ENCODE measurements at places on chromosomes 11 and 22.
A peak's percentile ranks its signal among the peaks of the same experiment; 100 is the strongest.

DNA sequence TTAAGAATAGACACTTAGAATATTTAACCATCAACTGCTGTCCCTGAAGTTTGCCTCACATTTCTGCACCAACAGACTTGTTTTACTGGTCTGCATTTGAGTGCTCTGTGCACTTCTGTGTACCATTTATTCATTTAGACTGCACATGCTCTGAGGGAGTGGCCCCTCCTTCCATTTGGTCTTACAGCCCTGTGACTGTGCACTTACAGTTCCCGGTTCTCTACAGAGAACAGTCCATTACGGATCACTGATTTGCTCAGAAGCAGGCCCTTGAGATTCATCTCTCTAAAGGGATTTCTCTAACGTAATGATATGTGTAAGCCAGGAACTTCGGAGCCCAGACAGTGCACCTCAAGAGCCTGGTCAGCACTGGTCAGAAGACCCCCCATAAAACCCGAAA, 247.3 kb upstream of the BLID start:
- DNase-seq = no peak

DNA sequence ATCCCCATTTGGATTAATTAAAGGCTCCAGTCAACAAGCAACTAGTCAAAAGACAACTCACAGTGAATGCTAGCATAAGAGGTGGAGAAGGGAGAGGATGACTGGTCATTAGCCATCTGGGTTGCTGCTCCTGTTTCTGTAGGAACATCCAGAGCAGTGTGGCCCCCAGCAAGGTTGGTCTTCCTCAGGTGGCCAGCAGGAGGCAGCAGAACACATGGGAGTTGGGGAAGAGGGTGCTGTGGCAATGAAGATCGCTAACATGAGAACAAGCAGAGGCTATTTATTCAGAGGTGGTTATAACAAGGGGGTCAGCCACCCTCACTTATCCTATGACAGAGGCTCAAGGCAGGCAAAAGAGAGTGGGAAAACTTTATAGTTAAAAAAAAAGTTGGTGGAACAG, 21.3 kb downstream of the IZUMO1R start:
- peak; percentile 8 for DNase-seq

GRCh38 chr11:2717561-2718325, 17.9 kb upstream of the KCNQ1OT1 start:
- no peak for DNase-seq

DNA sequence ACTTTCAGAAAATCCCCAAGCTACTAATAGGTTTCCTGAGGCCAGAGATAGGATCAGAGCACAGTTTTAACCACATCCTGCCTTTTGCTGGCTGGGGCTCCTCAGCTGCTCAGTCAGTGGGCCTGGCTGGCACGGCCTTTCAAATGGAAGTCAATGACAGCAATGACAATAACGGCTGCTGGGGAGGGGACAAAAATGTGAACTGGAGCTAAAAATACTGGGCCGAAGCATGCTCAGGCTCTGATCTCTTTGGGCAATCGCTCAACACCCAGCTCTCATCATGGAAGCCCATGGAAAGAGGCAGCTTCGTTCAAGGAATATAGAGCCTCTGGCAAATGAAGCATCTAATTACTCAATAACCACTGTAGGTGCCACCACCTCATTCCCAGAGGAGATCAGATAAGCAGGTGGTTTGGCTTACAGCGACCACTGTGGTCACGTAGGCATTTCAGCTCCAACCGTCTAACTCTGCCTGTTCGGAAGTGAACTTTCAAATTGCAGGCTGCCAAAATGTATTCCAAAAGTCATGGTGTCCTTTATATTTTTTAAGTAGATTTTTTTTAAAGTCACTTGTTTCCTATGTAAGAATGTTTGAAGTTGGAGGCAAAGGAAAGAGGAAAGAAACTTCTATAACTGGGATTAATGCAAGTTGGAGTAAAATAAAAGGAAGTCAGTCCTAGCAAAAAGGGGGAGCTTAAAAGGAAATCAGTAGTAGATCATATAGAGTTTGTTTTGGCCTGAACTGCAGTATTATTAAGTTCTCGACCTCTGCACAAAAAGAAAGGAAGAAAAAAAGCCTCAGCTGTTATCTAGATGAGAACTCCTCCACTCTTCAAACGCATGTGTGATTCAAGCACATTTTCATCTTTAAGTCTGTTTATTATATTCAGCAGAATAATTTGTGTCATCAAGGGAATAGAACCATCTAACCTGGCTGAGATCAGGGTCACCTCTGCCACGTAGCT, 14.1 kb downstream of the WT1 start:
- DNase-seq = no peak

DNA sequence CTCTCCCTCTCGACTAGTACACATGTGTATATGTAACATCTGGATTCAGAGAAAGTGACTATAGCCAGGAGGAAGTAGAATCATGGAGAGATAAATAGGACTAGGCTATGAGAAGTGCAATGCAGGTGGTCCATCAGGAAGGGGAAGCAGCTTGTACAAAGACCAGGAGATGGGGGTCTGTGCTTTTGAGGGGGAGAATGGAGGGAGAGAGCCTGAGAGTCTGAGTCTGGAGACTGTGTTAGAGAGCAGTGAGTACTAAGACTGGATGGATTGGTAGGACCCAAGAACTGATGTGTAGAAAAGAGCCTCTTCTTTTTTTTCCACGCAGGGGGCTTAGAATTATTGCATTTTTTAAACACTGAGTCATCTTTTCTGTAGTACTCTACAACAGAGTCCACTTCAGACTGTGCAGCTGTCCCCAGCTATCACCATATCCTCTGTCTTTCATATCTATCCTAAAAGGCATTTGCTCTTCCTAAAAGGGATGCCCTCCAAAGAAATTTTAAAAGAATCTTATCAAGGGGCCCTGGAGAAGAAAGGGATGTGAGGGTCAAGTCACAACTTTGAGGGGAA, 80.4 kb downstream of the BDNF start:
- DNase-seq = no peak

GRCh38 chr11:45665206-45665932, at the start of gene CHST1:
Gene CHST1, minus strand, starts transcription at chr11:45665622. Its CDS starts 14,699 bp downstream, at chr11:45650923.
- no peak for DNase-seq

- DNase-seq = no peak
Measured at GRCh38 chr11:57473285-57473841, 13.0 kb downstream of the RTN4RL2 start.

DNA sequence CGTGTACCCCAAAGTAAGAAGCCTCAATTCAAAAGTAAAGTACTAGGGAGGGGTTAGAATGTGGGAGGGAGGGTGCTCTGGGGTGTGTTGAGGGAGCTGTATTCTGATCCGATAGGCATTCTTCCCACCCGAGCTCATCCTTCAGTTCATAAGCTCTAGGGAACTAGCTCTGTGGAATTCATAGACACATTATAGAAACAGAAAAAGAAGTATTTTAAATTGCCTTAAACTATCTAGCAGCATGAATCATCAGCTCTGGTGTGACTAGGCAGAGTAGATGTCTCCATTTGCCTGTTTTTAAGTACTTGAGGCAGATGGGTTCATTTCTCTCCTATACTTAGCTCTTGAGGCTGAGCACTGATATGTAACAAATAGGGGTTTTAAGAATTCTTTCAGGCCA, 7.3 kb upstream of the SGSM3 start:
- no peak for DNase-seq

DNA sequence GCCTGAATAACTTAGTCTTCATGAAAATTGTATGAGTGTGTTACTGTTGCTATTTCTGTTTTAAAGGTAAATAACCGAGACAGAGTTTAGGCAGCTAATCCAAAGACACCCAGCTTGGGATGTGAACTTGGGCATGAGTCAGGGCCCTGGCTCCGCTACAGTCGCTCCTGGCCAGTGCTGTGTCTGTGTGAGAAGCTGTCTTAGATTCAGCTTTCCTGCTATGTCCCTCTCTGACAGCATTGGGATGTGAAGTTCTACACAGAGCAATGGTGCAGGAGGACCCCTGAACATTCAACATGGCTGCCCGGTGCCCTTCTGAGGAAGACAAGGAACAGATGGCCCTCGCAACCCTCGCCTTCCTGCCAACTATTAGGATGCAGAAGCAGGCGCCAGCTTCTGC, 49.4 kb downstream of the GALNT18 start:
- no peak for DNase-seq
